Fibroblast of skin of right quadriceps (primary cell): ENCODE measurements at places on chromosomes 2 and 18.

- no peak for DNase-seq
Observed at GRCh38 chr18:13364721-13365205, 146.2 kb downstream of the LDLRAD4 start.

- no peak for DNase-seq
Observed at GRCh38 chr2:109195193-109196045, 66.4 kb downstream of the SH3RF3 start.

- peak; percentile 64 for DNase-seq
Observed at GRCh38 chr2:1628893-1629292, 115.4 kb downstream of the PXDN start.

- DNase-seq = no peak
Observed at GRCh38 chr2:133940134-133940533, 313.7 kb upstream of the MGAT5 start.

- DNase-seq = no peak
Observed at GRCh38 chr2:53200072-53200471, 567.5 kb upstream of the CHAC2 start.

- DNase-seq = peak; percentile 70
Observed at GRCh38 chr2:205580212-205580987, 101.9 kb upstream of the NRP2 start.

- peak; percentile 24 for DNase-seq
Observed at GRCh38 chr2:171703574-171704347, 16.5 kb downstream of the DYNC1I2 start.

GRCh38 chr2:196136151-196136550 lies 35.2 kb downstream of the STK17B start:
- DNase-seq = peak; percentile 44

GRCh38 chr2:127984551-127984950 lies 43.3 kb downstream of the SAP130 start:
- no peak for DNase-seq

DNA sequence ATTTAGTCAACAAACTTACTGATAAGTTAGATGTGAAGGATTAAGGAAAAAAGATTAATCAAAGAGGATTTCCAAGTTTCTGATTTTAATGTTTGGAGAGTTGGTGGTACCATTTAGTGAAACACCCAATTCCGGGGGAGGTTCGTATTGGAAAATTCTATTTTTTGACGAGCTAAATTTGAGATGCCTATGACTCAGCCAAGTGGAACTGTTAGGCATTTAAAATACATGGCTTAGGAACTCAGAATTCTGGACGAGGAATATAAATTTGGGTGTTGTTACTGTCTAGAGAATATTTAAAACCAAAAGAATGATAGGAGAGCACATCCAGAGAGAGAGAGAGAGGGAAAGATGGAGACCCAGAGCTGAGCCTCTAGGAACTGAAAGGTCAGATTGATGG lies 103.6 kb downstream of the TMX3 start:
- DNase-seq = no peak

DNA sequence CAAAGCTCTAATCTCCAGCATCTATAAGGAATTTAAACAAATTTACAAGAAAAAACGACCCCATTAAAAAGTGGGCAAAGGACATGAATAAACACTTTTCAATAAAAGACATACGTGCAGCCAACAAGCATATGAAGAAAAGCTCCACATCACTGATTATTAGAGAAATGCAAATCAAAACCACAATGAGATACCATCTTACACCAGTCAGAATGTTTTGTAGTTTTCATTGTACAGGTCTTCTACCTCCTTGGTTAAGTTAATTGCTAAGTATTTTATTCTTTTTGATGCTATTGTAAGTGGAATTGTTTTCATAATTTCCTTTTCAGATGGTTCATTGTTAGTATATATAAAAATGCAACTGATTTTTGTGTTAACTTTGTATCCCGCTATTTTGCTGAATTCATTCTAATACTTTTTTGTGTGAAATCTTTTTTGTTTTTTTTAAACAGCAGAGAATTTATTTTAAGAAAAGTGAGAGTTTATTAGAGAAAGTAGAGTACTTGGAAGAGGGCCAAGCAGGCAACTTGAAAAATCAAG lies 40.7 kb downstream of the SLC39A10 start:
- DNase-seq = no peak

DNA sequence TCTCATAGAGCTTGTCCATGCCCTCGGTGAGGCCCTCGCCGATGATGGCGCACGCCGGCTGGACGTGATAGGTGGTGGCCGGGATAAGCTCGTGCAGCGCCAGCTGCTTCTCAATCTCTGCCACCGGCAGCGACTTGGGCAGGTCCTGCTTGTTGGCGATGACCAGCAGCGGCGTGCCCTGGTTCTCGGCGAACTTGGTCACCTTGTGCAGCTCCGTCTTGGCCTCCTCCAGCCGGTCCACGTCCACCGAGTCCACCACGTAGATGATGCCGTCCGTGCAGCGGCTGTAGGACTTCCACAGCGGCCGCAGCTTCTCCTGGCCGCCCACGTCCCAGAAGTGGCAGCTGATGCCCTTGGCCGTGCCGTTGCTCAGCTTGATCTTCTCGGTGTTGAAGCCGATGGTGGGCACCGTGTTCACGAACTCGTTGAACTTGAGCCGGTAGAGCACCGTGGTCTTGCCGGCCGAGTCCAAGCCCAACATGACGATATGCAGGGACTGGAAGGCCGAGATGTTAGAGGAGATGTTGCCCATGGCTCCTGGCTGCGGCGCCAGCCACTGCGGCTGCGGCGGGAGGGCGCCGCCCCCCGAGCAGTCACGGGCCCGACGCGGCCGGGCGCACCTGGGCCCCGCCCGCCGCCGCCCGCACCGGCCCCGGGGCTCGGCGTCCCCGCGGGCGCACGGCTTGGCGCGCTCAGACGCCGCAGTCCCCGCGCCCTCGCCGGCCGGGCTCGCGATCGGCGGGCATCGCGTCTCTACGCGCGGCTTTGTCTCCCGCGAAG lies 636 bp downstream of the ARL4C start:
- DNase-seq = peak; percentile 27

GRCh38 chr2:98909317-98910211 lies 26.5 kb downstream of the CRACDL start:
- DNase-seq = peak; percentile 36

GRCh38 chr18:8260319-8260718 lies 348.9 kb upstream of the RAB12 start:
- no peak for DNase-seq

DNA sequence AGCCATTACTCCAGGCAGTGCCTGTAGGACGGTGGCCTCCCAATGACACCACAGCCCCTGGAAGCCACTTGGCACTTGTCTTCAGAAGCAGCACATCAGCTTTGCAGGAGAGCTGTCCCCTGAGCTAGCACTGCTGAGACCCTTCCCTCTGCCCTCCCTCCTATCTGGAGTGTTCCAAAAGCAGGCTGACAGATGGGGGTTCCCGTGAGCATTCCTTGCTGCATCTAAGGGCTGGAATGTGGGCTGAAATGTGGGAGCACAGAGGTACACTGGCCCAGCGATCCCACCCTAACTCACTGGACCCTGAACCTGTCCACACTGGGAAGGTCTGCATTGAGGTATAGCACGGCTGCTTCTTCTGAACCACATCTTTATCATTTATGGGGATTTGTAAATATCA lies 230.1 kb downstream of the ANAPC1 start:
- no peak for DNase-seq

DNA sequence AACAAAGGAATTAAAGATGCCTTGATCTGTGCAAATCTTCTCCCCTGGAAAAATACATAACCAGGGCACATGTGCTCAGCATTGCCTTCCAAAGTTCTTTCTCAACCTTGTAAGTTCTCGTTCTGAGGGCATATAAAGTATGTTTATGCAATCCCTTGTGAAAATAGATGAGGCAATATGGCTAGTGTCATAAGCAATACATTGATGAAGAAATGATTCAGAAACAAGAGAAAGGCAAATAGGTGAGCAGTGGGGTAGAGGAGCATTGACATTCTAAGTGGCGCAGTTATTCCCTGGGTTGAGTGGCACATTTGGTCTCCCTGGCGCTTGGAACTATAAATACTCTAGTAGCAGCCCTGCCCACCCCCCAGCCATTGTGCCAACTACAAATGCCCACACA lies 57.4 kb upstream of the PGAP1 start:
- peak; percentile 29 for DNase-seq

DNA sequence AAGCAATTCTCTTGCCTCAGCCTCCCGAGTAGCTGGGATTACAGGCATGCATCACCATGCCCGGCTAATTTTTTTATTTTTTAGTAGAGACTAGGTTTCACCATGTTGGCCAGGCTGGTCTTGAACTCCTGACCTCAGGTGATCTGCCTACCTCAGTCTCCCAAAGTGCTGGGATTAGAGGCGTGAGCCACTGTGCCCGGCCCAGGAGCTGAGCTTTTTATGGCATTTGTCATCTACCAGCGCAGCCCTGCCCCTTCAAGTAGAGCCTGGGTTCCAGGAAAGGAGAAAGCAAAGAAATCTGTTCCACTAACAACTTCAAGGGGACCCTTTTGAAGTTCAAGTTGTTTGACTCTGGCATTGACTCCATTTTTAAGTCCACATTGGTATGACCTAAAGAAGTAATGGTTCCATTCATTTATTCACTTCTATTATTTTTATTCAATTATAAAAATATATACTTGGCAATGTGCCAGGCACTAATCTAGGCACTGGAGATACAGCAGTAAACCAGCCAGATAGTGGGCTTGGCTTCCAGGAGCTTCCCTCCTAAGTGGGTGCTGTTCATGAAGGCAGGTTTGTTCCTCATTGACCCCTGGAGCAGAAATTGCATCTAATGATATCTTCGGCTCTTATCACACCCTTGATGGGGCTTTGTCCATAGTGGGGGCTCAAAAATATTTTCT lies 8.0 kb upstream of the SFTPB start:
- DNase-seq = no peak

DNA sequence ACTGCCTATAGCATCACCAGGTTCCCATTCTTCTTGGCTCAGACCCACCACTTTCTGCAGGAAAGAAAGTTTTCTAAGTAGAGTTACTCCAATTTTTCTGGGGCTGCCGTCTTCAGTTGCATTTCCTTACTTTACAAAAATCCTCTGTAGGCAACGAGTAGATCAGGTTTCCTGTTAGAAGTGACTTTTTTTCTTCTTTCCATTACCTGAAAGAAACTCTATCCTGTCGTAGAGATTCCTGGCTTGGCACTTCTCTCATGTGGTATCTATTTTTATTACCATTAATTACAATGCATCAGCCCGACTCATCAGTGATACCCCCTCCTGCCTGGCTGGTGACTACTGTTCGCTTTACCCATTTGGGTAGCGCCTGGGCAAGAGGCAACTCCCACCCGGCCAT lies 5.6 kb upstream of the SIX2 start:
- no peak for DNase-seq

GRCh38 chr2:55490554-55490953 lies 29.0 kb upstream of the CFAP36 start:
- peak; percentile 71 for DNase-seq

GRCh38 chr2:120963997-120964705 lies 228.5 kb downstream of the GLI2 start:
- DNase-seq = peak; percentile 42

GRCh38 chr2:46175419-46175818 lies 121.8 kb upstream of the EPAS1 start:
- peak; percentile 62 for DNase-seq

GRCh38 chr2:98607104-98607503 lies 1.2 kb downstream of the COA5 start:
- no peak for DNase-seq

GRCh38 chr2:69001879-69002278 lies 11.1 kb upstream of the ANTXR1 start:
- no peak for DNase-seq

- DNase-seq = no peak
Observed at GRCh38 chr2:41364842-41365241, 683.0 kb upstream of the PKDCC start.

- peak; percentile 21 for DNase-seq
Observed at GRCh38 chr18:62085756-62086155, 101.1 kb downstream of the PIGN start.

DNA sequence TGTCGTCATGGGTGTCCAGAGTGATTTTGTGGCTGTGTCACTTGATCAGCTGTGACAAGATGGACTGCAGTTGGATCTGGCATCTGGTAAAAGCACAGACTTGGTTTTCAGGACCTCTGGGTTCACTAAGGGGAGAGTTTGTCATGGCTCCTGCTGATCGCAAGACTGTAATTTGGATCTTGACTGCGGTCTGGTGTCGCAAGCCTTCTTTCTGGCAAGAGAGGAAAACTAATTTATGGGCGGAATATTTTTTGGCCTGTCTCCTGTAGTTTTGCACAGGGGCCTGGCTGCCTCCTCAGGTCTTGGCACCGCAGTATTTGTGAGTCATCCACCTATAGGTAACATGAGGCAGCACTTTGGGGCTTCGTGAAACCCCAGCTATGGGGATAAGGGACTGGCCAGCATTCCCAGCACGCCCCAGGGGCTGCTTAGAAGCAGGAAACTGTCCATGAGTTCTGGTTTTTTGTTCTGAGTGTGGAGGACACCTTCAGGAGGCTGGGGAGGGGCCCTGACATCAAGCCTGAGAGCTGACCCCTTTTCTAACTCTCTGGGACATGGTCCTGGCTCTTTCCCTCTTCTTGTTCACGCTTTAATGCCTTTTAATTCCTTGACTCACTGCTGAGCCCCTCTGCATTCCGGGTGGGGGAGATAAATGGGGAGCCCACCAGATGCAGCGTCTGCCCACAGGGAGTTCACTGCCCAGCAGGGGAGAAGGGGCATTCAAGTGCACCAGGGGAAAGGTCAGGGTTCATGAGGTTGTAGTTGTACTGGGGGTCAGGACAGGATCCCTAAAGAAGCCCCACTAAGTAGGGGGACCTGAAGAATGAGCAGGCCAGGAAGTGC lies 12.2 kb downstream of the SH3BP4 start:
- DNase-seq = peak; percentile 86

GRCh38 chr2:98108110-98108509 lies 21.1 kb downstream of the VWA3B start:
- DNase-seq = no peak

GRCh38 chr2:179770029-179770428 lies 91.4 kb downstream of the ZNF385B start:
- no peak for DNase-seq

GRCh38 chr18:22637787-22638186 lies 220.1 kb upstream of the CTAGE1 start:
- peak; percentile 52 for DNase-seq

GRCh38 chr18:36020174-36020711 lies 47.1 kb downstream of the RPRD1A start:
- DNase-seq = no peak

- no peak for DNase-seq
Observed at GRCh38 chr2:102294802-102295489, 16.4 kb upstream of the IL1RL1 start.

DNA sequence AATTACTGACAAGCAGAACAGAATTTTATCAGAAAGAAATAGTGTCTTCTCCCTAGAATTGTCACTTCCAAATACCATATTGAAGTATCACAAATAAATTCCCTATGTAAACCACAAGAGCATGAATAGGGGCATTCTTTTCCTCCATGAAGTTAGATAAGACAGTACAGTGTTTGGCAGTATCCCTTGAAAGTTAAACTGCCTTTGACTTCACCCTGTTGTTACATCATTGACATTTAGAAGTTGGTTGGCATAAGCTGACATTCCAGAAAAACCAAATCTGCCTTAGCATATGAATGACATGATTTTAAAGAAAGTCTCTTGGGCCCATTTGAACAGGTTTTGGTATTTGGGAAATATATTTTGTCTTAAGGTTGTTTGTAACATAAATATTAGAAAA lies 50.2 kb upstream of the OSR1 start:
- DNase-seq = no peak

- no peak for DNase-seq
Observed at GRCh38 chr2:166491461-166491860, 2.6 kb downstream of the SCN7A start.
